ENCODE measurements at places on chromosomes 5 and 9. TPM values are rescaled to one million over a fixed set of nuclear protein-coding genes. Genes with fewer than 3 reads are reported as not detected.

GRCh38 chr9:87223392-87224246 lies 274.0 kb upstream of the DAPK1 start:
- no peak for DNase-seq

- no peak for DNase-seq
Measured at GRCh38 chr9:124098141-124098905, 86.8 kb downstream of the LHX2 start.

DNA sequence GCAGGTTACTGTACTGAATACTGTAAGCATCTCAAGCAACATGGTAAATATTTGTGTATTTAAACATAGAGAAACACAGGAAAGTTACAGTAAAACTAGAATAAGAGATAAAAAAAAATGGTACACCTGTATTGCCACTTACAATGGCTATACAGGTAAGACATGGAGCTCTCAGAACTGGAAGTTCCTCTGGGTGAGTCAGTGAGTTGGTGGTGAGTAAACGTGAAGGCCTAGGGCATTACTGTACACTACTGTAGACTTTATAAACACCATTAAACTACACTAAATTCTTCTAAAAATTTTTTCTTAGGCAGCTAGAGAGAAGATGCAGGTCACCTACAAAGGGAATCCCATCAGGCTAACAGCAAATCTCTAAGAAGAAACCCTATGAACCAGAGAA lies 872.9 kb downstream of the TAF11L14 start:
- no peak for DNase-seq

DNA sequence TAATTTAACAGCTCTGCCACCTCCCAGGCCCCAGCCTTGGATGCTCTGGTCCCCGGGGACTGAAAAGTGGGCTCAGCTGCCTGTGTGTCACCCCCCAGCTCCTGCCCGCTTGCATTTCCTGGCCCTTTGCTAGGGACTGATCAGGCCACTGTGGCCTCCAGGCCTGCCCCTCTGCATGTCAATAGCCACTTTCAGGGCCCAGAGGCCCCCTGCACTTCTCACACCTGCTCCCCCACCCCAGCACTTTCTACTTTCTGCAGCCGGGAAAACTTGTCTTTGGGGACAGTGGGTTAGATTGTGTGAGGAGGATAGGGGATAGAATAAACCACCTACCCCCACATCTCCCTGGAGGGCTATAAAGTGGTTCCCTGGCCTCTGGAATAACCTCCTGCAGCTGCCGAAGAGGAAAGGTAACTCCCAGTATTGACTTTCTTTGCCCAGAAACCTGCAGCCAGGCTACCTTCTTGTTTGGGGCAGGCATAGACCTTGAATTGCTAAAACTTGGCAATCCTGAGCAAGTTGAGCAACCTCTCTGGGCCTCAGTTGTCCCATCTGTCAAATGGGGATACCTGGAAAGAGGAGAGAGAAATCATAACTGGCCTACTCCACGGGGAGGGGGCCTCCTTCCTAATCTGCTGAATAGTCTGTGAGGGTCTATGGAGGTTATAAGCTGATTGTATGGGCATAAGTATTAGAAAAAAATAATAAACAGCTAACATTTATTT lies 7.8 kb downstream of the AIF1L start:
- no peak for DNase-seq

LRRC14B gene
- not detected for total RNA-seq

DNA sequence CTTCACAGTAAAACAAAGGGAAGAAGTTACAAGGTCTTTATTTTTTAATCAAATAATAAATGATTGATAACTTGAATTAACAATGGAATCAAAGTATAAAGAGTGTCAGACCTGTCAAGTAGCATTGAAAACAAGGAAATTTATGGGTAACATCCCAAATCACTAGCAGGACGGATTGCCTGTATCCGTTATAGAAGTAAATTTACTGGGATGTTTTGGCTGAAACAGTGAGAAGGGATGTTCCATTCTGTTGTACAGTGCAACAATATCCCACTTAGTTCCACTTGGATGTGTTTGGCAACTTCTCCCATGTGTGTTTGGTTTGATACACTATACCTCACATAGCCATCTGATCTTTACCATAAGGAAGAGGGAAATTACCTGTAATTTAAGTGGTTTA lies 421.0 kb upstream of the CHD1 start:
- no peak for DNase-seq

GRCh38 chr9:124878021-124878420 lies 16.1 kb downstream of the ARPC5L start:
- DNase-seq, result no peak

PCDHA1 gene
- total RNA-seq, result not detected

DNA sequence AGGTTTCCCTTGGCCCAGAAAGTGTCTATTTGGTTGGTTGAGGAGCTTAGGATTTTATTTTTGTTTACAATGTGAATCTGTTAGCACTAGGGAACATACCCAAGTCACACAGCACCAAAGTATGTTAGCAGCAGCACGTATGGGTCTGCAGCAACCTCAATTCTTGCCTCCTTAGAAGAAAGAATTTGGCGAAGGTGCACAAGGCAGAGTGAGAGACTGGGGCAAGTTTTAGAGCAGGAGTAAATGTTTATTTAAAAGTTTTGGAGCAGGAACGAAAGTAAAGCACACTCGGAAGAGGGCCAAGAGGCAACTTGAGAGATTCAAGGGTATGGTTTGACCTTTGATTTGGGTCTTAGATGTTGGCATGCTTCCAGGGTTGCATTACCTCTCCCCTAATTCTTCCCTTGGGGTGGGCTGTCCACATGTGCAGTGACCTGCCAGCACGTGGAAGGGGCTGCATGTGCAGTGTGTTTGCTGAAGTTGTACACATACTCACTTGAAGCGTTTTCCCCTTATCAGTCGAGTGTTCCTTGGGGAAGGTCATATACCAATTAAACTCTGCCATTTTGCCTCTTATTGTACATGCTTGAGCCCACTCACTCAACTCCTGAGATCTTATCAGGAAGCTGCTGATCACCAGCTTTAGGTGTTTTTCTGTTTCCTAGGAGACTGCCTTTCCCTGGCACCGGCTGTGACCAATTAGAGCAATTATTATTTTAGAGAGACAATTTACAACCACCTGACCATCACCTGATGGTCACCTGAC lies 64.9 kb upstream of the SHC3 start:
- no peak for DNase-seq

Data from T-helper 17 cell (primary cell).